ENCODE measurements at places on chromosomes 3 and 15. TPM values are rescaled to one million over a fixed set of nuclear protein-coding genes. Genes with fewer than 3 reads are reported as not detected.

- DNase-seq = no peak
Measured at GRCh38 chr3:62368705-62369475, 4.5 kb downstream of the FEZF2 start.

The THPO gene
- 1.2 TPM for polyA plus RNA-seq

DNA sequence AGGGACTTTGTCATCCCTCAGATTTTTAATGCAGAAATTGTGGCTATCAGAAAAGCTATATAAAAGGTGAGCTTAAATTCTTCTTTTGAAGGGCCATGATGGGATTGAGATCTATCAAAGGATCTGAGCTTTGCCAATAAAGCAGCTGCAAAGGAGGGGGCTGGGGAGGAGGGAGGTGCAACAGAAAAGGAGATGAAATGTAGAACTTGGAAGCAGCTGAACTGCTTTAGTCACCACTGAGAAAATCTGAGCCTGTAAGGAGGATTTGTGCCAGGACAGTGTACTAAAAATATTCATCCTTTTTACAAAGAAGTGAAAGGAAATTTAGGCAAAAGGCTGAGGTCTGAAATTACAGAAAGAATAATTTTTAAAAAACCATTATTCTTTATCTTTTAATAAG is 10.4 kb downstream of the TSPAN3 start:
- no peak for DNase-seq

GRCh38 chr3:188066141-188066540 is 87.8 kb upstream of the LPP start:
- no peak for DNase-seq

The SLC24A5 gene
- 0.31 TPM for polyA plus RNA-seq

GRCh38 chr15:40770147-40770721 is 454 bp downstream of the C15orf62 start:
- no peak for DNase-seq

DNA sequence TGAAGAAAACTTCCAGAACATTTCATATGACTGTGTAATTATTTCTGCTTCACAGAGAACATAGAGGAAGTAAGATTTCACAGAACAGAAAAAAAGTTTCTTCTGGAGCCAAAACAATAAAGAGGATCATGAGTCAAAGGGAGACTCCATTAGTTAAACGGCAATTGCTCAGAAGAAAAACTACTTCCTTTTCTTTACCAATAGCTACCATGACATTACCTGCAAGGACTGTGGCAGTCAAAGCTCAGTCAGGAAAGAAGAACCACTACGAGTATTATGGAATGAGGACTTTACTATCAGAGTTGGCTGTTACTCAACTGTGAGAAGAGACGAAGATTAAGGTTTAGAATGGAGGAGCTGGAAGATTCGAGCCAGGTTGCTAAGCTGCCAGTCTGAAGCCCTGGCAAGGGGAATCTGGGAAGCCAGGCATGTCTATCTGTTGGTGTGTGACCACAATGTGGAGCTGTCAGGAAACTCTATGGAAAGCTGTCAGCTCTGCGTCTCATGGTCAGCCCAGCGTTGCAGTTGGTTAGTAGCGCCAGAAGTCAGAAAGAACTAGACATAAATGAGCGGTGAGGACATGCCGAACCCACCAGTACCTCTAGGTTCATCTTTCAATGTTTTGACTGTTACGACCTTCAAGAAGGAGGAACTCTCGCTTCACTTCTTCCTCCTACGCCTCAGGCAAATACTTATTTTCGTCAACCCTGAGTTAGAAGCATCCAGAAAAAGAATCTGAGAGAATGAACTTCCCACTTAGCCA is 604.3 kb downstream of the FGF12 start:
- no peak for DNase-seq

DNA sequence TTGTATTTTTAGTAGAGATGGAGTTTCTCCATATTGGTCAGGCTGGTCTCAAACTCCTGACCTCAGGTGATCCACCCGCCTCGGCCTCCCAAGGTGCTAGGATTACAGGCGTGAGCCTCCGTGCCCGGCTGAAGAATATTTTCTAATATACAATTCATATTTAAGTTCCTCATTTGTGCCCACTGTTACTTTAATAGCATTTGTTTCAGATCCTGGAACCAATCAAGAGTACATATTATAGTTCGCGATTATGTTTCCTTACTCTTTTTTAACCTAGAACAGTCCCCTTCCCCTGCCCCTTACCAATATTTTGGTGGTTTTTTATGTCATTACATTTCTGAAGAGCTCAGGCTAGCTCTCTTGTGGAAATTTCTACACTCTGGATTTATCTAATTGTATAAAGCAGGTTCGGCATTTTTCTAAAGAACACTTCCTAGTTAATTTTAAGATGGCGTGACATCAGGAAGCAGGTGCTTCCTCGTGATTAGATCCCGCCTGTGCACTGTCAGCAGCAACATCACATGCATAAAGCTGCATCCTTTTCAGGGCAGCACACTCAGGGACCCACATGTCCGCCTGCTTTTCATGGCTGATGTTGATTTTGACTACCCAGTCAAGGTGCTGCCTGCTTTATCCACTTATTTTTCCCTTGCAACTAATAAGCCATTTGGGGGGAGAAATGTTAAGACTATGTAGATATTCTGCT is 88.7 kb upstream of the EPHB3 start:
- peak; percentile 34 for DNase-seq

DNA sequence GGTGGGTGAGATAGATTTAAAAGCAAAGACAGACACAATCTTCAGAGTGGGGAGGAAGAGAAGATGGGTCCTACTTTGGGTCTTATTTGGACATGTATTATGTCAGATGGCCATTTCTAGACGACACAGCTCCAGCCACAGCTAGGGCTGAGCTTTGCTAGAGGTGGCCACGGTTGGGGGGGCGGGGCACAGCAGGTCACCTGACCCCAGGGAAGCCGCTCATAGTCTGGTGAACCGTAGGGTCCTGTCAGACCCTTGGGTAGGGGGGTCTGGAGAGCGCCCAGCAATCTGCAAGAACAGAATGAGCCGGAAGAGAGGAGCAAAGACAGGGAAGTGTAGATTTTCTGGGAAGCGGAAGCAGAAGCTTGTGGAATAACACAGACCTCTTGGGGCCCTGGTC is 6.6 kb downstream of the EPB42 start:
- no peak for DNase-seq

DNA sequence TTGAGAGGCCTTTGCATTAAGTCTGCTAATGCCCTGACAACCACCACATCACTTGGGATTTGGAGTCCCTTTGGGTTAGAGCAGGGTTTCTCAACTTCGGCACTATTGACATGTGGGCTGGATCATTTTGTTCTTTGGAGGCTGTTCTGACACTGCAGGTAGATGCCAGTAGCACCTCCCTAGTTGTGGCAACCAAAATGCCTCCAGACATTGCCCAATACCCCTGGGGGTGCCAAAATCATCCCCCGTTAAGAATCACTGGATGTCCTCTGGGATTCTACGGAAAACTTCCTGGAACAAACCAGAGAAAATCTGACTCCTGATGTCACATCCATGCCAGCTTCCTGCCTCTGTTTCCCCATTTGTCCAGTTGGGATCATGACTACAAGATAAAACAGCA is 37.2 kb upstream of the BLM start:
- no peak for DNase-seq

GRCh38 chr3:55373423-55373822 is 113.7 kb downstream of the WNT5A start:
- DNase-seq = no peak

DNA sequence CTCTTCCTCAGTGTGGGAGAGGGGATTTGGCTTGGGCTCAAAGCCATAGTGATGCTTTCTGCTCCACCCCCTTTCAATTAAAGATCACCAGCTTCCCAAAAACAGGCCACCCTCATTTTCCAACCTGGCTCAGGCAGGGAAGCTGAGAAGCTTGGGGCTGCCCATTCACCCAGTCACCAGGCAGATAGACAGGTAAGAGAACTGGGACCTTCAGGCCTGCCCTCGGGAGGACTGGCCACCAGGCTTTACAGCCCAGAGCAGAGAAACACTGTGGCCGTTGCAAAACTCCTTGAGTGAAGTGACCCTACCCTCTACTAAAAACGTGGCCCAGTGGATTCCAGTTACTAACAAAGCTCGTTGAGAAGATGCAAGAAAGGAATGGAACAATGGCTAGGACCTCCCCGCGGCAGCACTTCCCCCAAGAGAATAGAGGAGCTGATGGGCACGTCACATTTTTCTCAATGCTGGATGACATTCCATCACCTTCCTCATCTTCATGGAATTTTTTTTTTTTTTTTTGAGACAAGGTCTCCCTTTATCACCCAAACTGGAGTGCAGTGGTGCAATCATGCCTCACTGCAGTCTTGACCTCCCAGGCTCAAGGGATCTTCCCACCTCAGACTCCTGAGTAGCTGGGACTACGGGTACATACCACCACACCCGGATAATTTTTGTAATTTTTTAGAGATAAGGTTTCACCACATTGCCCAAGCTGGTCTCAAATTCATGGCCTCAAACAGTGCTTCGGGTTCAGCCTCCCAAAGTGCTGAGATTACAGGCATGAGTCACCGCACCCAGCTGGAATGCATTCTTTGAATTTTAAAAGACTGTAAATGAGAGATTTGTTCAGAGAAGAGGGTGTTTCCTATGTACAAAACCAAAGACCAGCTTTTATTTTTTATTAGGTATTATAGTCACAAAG is 37.9 kb downstream of the LIPC start:
- DNase-seq = no peak

- no peak for DNase-seq
Measured at GRCh38 chr3:43343815-43344214, 57.5 kb downstream of the SNRK start.
